ENCODE measurements at places on chromosomes 1 and 21.
A peak's percentile ranks its signal among the peaks of the same experiment; 100 is the strongest.

GRCh38 chr21:16900685-16901084 is 612.2 kb upstream of the CXADR start:
- ATAC-seq = no peak

DNA sequence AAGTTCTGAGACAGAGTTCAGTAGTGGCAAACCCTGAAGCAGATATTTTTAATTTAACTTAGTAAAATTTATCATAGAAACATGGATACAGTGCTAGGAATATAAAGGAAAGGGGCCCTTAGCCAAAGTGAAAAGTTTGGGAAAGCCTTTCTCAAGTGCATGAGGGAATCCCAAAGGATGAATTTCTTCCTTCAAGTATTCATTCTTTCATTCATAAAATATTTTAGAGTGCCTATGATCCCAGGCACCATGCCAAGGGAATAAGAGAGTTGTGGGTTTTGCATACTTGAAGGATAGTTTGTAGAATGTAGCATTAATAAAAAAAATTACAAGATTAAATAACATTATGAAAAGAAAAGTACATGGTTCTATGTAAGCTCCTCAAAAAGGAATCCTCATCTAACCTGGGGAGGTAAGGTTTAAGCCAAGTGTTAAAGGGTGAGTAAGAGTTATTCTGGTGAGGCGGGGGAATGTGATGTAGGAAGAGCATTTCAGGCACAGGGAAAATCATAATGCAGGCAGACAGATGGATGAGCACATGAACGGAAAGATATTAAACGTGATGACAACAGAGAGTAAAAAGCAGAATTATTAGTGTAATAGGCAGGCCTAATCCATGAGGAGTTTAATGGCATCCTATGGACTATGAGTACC is 40.4 kb upstream of the NTNG1 start:
- no peak for ATAC-seq

DNA sequence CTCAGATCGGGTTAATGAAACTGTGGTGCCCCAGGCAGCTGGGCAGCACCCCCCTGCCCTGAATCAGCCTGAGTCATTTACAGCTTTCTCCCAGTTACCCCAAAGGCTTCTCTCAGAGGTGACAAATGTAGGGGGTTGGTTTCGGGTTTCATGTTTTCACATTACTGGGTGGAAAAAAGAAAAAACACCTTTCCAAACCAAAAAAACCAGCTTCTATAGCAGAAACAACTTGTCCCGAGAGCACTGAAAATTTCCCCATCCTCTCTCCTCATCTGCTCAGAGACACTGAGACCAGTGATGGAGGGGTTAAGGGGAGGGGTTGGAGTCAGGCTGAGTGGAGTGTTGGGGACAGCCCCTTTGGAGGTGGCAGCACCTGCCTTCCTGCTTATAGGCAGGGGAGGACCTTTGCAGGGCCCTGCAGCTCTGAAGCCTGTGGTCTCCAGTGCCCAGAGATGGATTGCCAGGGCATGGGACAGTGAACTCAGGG is 15.6 kb downstream of the UTP11 start:
- no peak for ATAC-seq

DNA sequence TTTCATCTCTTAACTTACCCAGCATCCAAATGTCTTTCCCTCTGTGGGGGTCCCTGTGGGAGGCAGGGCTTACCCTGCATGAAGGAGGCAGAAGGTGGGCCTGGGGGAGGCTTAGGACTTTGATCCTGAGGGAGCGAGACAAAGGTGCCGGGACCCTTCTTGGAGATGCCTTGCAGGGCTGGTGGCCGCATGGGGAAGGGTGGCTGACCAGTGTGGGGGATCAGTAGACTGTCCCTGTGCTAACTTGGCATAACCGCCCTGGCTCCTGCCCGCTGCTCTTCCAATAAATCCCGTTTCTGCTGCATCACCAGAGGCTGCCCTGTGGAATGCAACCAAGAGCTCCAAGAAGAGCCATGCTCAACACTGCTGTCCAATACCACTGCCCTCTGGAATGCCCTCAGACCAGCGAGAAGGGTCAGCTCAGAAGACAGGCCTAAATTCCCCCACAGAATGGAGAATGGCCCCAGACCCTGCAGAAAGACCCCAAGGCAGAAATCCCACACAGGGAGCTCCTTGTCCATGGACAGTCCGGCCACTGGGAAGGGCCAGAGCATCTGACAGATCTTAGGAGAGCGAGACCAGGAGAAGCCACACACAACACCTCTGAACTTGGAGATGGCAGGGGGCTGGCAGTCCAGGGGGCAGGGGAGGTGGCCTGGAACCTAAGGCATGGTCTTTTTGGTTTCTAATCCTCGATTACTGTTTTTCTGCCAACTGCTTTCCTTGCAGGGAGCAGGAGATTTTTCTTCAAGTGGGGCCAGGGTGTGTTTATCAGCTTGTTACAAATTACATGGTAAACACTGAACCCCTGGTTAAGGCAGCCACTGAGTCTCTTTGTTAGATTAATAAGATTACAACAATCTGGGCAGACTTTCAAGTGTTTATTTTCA is 46.7 kb upstream of the DMRTB1 start:
- peak; percentile 7 for ATAC-seq

DNA sequence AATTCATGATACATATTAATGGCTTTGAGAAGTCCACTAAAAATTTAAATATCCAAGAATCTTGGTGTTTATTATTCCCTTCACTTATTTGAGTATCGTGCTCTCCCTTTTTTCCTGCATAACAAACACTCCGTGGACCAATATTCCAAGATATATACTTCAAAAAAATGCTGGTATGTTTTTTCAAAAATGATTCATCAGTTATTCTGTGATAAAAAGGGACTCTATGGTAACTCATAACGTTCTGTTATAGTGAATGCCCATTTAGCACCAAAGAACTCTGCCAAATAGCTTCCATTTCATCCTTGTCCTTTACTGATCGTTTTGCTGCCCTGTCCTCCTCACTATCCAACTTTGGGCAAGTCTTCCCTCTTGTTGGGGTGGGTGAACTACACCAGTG is 12.9 kb downstream of the GIPC2 start:
- ATAC-seq = no peak

- ATAC-seq = peak; percentile 6
These were observed 2.6 kb downstream of the HDGF start for GRCh38 chr1:156748670-156749418.

DNA sequence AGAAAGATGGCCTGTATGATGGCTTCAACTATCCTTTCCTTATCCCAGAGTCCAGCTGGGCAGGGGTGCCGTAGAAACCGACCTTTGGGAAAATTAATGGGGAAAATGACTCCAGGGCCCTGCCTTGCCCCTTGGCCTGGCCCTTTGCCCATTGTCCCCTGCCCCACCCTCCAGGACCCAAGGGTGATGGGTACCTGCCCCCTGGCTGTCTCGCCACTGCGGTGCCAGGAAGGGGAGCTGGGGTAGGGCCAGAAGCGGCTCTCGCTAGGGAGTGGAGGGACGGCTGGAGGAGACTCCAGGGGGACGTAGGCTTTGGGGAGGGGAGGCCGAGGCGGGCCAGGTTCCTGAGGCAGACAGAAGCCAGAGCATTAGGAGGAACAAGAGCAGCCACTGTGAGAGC is 29.1 kb upstream of the GOLT1A start:
- no peak for ATAC-seq

GRCh38 chr1:14253676-14254075 is 344.8 kb upstream of the KAZN start:
- no peak for ATAC-seq

- ATAC-seq = no peak
These were observed 22.3 kb downstream of the MYBPH start for GRCh38 chr1:203153051-203153988.

- ATAC-seq = no peak
These were observed 17.4 kb downstream of the IQGAP3 start for GRCh38 chr1:156554971-156555370.

GRCh38 chr1:219128957-219129356 is 44.7 kb upstream of the LYPLAL1 start:
- ATAC-seq = no peak

- ATAC-seq = no peak
These were observed 405.0 kb downstream of the MATN1 start for GRCh38 chr1:30318413-30318812.

DNA sequence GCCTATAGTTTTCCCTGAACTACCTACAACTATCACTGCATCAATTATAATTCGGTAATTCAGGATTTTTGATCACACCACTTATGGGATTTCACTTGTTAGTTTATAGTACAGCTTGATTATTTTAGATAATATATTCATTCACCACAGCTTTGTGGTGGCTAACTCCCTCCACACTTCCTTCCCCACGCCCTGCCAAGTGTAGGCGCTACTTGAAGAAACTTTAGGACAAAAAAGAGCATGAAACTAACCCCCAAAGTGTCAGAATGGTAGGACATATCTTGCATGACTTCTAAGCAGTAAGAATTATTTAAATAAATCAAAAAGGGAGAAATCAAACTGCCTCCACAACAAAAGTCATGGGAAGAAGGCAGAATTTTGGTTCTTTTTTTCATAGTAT is 70.1 kb downstream of the LHX9 start:
- no peak for ATAC-seq

GRCh38 chr1:243251539-243251938 is 3.5 kb downstream of the CEP170 start:
- ATAC-seq = no peak

DNA sequence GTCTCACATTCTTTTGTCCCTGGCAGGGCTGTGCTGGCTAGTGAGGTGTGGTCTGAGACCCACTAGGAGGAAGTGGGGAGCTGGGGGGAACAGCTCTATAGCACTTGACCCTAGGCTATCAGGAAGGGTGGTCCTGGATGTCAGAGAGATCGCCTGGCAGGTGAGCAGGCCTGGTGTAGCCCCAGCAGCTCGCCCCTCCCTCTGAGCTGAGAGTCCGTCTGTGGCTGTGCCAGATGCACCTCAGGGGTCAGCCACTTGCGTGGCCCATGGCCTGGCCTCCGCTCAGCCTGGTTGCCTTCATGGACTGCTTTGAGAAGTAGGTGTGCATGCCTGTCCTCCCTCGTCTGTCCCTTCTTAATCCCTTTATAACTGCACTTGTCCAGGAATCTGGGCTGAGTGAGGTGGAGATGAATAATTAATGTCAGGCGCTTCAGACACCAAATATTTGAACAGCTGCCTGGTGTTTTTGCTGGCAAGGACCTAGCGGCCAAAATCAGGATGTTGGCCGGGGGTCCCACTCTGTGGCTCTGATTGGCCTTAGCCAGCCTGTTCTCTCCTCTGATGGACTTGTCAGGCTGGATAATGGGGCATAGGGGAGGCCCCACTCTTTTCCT is 30.5 kb downstream of the TMEM53 start:
- ATAC-seq = no peak

DNA sequence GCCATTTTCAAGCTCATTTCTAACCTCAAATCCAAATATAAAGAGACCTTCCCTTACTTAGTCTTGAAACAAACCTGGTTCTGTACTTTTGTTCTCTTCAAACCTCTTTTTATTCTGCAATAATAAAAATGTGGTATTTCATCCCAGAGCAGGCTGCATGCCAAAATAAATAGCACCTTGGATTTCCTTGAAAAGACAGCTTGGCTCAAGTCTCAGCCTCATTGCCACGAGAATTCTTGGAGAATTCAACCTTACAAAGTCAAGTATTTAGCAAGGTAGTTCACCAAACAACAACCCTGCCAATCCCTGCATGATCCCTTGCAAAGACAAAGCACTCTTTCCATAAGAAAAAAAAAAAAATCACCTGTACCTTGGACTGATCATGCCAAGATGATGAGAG is 33.8 kb downstream of the KANK4 start:
- ATAC-seq = no peak

Measured in gastroesophageal sphincter (tissue), 4 donors.